Occipital lobe (tissue), 3 donors: ENCODE measurements at places on chromosomes 7 and 10. TPM values are rescaled to one million over a fixed set of nuclear protein-coding genes. Genes with fewer than 3 reads are reported as not detected.

PTPRZ1 gene
- 250 TPM for total RNA-seq

PDCD4 gene
- total RNA-seq, result 61.1 TPM

ZCCHC24 gene
- 6.2 TPM for total RNA-seq

NUTM2E gene
- total RNA-seq, result 0.78 TPM

CYP26A1 gene
- 10.0 TPM for total RNA-seq

SLC16A9 gene
- 11.4 TPM for total RNA-seq

KIFBP gene
- 36.8 TPM for total RNA-seq

SOSTDC1 gene
- 12.6 TPM for total RNA-seq

ACHE gene
- 16.1 TPM for total RNA-seq
